ENCODE measurements at places on chromosomes 5 and 9.

DNA sequence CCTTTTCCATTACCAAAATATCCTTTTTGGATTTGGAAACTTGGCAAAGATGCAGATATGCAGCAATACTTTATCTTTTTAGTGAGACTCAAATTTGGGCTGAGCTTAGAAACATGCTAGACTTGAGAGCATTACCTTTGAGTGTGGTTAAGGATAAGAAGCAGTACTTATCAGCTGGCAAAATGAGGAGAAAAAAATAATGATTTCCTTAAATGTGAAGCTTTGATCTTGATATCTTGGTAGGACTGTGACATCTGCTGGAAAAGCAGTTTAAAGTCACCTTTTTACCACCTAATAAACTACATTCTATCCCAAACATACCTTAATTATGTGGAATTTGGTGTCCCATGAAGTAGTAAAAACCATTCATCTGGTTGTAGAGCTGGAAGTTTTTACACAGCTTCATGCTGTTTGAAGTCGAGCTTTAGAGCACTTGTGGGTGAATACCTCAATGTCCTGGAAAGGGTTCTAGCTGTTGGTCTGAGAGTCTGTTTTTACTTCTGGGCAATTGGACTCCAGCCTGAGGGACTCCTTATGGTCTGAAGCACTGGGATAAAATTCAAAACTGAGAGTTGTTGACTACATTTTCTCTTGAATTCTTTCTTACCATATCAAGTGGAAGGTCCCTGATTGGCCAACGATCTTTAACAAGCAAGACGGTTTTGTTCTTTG is 53.4 kb downstream of the LRRC70 start:
- DNase-seq, result no peak
- no peak overlapping the region for H3K27ac ChIP-seq
- no peaks in the 10 kb centered on the region for H3K4me1 ChIP-seq
- no peaks in the 10 kb centered on the region for H3K27me3 ChIP-seq

DNA sequence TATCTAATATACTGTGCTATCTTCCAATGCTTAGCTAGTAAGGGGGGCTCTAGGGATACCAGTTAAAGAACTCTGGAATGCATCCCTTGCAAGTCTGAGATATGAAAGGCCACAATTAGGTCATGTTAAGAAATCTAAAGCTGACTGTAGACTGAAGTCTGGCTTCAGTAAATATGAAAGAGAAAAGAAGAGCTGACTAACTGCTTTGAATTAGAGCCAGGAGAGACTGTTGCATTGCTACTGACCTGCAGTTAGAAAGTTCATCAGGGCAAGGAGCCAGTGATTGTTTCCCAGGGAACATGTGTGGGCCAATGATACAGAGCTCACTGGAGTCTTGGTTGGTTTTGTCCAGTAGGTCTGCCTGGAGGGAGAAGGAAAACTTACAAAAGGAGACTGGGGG is 472.1 kb upstream of the TNC start:
- no peaks in the 10 kb centered on the region for H3K36me3 ChIP-seq
- DNase-seq, result no peak
- H3K4me1 ChIP-seq, result no peaks in the 10 kb centered on the region
- H3K27ac ChIP-seq, result no peak overlapping the region

GRCh38 chr9:86614871-86615849 is 260.9 kb upstream of the TUT7 start:
- no peak overlapping the region for H3K27ac ChIP-seq
- H3K27me3 ChIP-seq, result no peaks in the 10 kb centered on the region
- no peaks in the 10 kb centered on the region for H3K36me3 ChIP-seq
- H3K4me1 ChIP-seq, result no peaks in the 10 kb centered on the region

DNA sequence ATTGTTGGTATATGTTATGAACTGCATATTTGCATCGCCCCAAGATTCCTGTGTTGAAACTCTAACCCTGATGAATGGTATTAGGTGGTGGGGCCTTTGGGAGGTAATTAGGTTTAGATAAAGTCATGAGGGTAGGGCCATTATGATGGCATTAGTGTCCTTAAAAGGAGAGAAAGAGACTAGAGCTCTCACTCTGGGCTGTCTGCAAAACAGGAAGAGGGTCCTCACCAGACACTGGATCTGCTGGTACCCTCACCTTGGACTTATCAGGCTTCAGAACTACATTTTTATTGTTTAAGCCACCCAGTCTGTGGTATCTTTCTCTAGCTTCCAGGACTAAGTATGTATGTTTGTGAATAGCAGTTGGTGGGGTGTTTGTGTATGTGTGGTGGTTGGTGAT is 68.9 kb downstream of the MACIR start:
- no peaks in the 10 kb centered on the region for H3K4me1 ChIP-seq
- no peak for DNase-seq
- H3K36me3 ChIP-seq, result no peaks in the 10 kb centered on the region
- H3K4me3 ChIP-seq, result no peak overlapping the region
- no peak overlapping the region for H3K27ac ChIP-seq

- H3K4me1 ChIP-seq, result no peaks in the 10 kb centered on the region
- DNase-seq, result no peak
- no peak overlapping the region for H3K27ac ChIP-seq
These were observed 379.5 kb downstream of the CDH18 start for GRCh38 chr5:19608444-19609002.

DNA sequence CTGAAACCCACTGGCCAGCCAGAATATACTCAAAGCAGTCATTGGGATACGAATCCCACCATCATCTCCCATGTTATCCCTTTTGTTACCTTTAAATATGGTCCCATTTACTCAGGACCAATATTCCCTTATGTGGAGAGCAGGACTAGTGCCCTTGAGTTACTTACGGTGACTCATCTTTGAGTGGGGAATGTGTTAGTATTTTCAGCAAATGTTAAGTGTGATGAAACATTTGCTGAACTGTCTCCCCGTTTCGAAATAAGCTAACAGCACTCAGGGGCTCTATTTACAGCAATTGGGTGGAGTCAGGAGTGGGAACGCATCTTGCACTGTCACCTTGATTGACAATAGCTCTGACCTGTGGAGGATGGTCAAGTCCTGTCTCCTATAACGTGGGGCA is 67.4 kb downstream of the CTSL start:
- no peaks in the 10 kb centered on the region for H3K36me3 ChIP-seq
- peak overlapping the region; percentile 84 for H3K27ac ChIP-seq
- no peaks in the 10 kb centered on the region for H3K27me3 ChIP-seq
- no peak for DNase-seq
- H3K4me3 ChIP-seq, result no peak overlapping the region

DNA sequence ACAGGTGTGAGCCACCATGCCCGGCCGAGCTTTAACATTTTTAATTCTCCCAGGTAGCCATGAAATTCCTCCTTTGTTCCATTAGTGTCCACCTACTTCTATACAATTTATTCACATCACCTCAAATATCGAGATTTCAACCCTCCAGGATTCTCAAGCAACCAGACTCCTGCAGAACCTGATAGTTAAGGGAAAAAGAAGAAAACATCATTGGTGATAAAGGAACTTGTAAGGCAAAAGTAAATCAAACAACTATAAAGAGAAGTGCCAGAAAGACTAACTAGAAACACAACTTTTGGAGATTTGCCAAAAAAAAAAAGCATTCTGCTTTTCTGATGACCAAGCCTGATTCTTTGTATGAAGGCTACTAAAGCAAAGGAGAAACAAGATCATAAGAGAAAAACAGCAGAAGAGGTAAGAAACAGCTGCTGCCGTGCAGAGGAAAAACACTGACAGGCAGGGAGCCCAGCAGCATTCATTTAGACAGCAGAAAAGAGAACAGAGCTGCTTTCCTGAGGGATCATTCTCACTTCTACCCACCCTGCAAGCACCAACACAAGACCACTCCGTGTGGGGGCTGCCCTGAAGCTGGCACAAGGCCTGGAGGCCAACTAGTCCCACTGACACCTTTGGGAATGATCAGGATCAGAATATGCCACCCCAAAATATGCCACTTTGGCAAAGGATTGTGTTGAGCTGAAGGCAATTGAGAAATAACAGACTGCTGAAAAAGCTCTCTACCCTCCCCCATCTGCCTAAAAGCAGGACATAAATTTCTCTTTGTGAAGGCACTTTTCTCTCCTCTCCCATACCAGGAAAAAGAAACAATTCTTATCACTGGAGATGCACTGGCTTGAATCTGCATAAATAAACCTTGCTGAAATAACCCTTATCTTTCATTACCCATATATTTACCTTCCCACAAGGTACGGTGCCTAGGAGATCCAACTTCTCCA is 75.1 kb downstream of the ALDH7A1 start:
- no peak overlapping the region for H3K4me3 ChIP-seq
- H3K27ac ChIP-seq, result peak overlapping the region; percentile 78
- H3K36me3 ChIP-seq, result no peaks in the 10 kb centered on the region

DNA sequence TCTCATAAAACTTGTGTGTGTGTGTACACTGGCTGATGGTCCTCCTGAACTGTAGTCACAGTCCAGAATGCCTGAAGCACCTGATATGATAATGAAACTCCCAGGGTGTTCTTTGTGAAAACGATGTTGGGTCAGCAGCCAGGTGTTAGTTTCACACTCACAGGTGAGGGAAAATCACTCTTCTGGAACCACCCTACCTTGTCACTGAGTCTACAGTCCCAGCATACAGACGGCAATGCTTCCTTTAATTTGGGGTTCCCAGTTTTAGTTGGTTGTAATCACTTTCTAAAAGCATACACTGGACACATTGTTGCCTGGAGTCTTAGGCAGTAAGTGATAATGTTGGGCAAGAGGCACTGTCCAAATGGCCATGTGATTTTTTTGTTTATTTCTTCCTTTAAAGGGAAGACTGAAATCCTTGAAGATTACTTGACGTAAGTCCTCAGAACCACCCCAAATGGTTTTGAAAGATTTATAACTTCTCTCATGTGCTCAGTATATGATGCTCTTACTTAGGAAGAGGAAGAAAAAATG is 18.2 kb upstream of the MGAT1 start:
- no peak for DNase-seq
- no peak overlapping the region for H3K4me3 ChIP-seq
- peak overlapping the region; percentile 71 for H3K27ac ChIP-seq
- H3K27me3 ChIP-seq, result no peaks in the 10 kb centered on the region
- no peaks in the 10 kb centered on the region for H3K36me3 ChIP-seq

DNA sequence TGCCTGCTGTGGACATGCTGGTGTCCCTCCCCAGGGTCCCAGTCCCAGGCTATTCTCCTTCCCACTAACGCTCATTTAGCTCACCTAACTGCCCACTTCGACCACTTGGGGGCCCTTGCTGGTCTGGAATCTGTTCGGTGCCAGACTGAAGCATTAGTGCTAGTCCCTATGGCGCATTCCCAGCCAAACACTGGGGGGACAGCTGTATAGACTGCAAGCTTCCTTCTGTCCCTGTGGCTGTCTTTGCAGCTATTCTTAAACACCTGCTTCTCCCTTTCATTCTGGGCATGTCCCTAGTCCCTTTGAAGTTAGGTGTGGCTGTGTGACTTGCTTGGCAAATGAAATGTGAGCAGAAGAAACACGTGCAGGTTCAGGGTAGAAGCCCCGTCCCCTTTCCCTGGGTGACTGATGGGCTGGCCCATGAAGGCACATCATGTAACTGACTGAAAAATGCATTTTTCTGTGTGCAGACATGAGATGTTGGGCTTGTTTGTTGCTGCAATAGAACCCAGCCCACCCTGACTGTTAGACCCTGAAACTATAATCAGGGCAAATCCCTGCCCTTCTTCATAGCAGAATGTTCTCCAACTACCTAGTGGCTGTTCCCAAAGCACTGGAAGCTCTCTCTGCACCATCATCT is 134.4 kb downstream of the BARX1 start:
- no peaks in the 10 kb centered on the region for H3K4me1 ChIP-seq
- no peaks in the 10 kb centered on the region for H3K27me3 ChIP-seq

GRCh38 chr5:77960863-77961396 is 184.8 kb upstream of the TBCA start:
- H3K36me3 ChIP-seq, result no peaks in the 10 kb centered on the region
- DNase-seq, result no peak
- no peak overlapping the region for H3K4me3 ChIP-seq
- H3K27ac ChIP-seq, result no peak overlapping the region
- no peaks in the 10 kb centered on the region for H3K4me1 ChIP-seq
- H3K27me3 ChIP-seq, result peaks cover 85% of the 10 kb centered on the region

- H3K4me1 ChIP-seq, result peaks cover 4% of the 10 kb centered on the region
- H3K27me3 ChIP-seq, result no peaks in the 10 kb centered on the region
- H3K27ac ChIP-seq, result no peak overlapping the region
- DNase-seq, result no peak
- H3K36me3 ChIP-seq, result no peaks in the 10 kb centered on the region
These were observed 224.5 kb downstream of the MAST4 start for GRCh38 chr5:66820630-66821207.

GRCh38 chr5:51392689-51393199 is 9.5 kb downstream of the ISL1 start:
- no peak for DNase-seq
- H3K27me3 ChIP-seq, result peaks cover 100% of the 10 kb centered on the region
- no peak overlapping the region for H3K27ac ChIP-seq
- no peaks in the 10 kb centered on the region for H3K4me1 ChIP-seq
- H3K36me3 ChIP-seq, result no peaks in the 10 kb centered on the region
- H3K4me3 ChIP-seq, result no peak overlapping the region

DNA sequence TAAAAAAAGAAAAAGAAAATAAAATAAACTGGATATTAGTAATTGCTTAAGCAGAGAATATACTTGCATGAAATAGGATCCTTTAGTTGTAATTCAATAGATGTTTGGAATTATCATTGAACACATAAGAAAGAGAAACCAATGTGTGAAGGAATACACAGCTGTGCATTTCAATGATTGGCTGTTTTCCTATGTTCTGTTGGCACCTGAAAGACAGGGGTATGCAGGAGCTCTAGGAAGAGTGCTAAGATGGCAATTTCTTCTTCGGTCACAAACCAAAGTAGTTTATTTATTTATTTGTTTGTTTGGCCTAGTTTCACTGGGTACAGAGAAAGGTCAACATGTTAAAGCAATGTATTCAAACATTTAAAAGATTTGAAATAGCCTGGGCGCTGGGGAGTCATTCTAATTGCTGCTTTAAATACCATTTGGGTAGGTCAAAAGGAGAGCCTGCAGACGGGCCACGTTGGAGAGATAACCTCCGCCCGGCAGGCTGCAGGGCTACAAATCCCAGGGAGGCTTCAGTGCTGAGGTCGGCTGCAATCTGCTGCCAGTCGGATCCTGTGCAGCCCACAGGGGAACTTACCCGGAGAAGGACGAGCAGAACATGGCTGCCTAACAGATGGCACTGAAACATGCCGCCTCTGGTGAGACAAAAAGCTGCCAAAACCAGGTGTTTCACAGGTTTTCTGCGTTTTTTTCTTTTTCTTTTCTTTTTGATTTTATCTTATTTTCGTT is 154.2 kb upstream of the TYRP1 start:
- no peaks in the 10 kb centered on the region for H3K27me3 ChIP-seq
- DNase-seq, result no peak
- H3K4me3 ChIP-seq, result peak overlapping the region; percentile 13
- H3K27ac ChIP-seq, result no peak overlapping the region

GRCh38 chr5:929596-929995 is 36.9 kb downstream of the TRIP13 start:
- H3K27ac ChIP-seq, result no peak overlapping the region
- peaks cover 6% of the 10 kb centered on the region for H3K4me1 ChIP-seq

DNA sequence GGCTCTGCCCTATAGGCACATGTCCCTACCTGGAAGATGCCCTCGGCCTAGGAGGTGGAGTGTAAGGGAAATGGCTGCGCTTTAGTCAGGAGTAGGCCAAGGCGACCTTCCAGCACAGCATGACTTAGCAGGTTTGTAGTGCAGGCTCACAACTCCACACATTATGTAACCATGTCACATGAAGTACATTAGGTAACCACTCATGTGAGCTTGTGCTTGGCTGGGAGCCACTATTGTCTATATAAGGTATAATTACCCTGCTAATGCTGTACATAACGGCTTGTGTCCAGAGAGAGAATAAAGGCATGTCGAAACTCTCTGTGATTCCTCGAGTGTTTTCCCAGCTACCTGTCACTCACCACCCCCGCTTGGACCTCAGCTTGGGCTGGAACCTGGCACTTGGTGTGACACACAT is 74.9 kb downstream of the CAMK4 start:
- no peak for DNase-seq
- no peaks in the 10 kb centered on the region for H3K36me3 ChIP-seq
- no peak overlapping the region for H3K27ac ChIP-seq
- H3K27me3 ChIP-seq, result no peaks in the 10 kb centered on the region

Measured in left lung (tissue), 14 donors.